ENCODE measurements at places on chromosomes 7 and 10. TPM values are rescaled to one million over a fixed set of nuclear protein-coding genes. Genes with fewer than 3 reads are reported as not detected.

The PTPRE gene
- total RNA-seq: 5.0 TPM

The TMEM139 gene
- 5.2 TPM for total RNA-seq

The HOXA7 gene
- total RNA-seq: 2.6 TPM

The PTPN20 gene
- 3.9 TPM for total RNA-seq

The ANKRD61 gene
- total RNA-seq: 0.26 TPM

The PROSER2 gene
- total RNA-seq: 66.0 TPM

The TMEM209 gene
- total RNA-seq: 17.7 TPM

The TSPAN13 gene
- total RNA-seq: 27.6 TPM

The TRIL gene
- 0.12 TPM for total RNA-seq

The NXPH1 gene
- not detected for total RNA-seq

The SH2D4B gene
- not detected for total RNA-seq

The FAM24B gene
- 5.2 TPM for total RNA-seq

The SDHAF3 gene
- 9.5 TPM for total RNA-seq

The AKR1C4 gene
- total RNA-seq: not detected

The GPR15LG gene
- total RNA-seq: not detected

The IFRD1 gene
- 73.4 TPM for total RNA-seq

The GNG11 gene
- total RNA-seq: 4.4 TPM

The SPDYE11 gene
- total RNA-seq: not detected

The CCDC172 gene
- total RNA-seq: not detected

The CASTOR2 gene
- 7.7 TPM for total RNA-seq

The ABHD11 gene
- 41.4 TPM for total RNA-seq

The TCERG1L gene
- not detected for total RNA-seq

The CFAP58 gene
- total RNA-seq: 0.26 TPM

The SCD gene
- total RNA-seq: 121 TPM

The TUBB8 gene
- total RNA-seq: not detected

The GIMAP6 gene
- total RNA-seq: 1.2 TPM

The HK1 gene
- total RNA-seq: 189 TPM

The SFRP5 gene
- total RNA-seq: not detected

Measured in PC-3 (cell line).